Prostate gland (tissue), 2 donors: ENCODE measurements at places on chromosomes 5 and 9. TPM values are rescaled to one million over a fixed set of nuclear protein-coding genes. Genes with fewer than 3 reads are reported as not detected.

DNA sequence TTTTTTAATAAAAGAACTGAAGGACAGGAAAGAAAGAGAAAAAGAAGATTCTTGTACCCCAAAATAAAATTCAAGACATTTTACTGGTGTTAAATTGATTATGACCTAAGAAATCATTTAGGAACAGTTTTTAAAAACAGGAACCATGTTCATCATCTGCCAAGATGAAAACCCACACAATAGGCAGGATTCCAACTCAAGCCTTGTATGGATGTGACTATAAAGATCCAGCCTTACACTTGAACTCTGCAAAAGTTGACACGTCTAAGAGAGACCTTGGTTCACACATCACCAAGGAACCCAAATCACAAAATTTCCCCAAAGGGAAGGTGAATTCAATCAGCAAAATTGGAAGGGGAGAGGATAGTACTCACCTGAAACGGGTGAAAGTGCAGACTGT is 82.6 kb downstream of the SMIM23 start:
- no peak for DNase-seq

DNA sequence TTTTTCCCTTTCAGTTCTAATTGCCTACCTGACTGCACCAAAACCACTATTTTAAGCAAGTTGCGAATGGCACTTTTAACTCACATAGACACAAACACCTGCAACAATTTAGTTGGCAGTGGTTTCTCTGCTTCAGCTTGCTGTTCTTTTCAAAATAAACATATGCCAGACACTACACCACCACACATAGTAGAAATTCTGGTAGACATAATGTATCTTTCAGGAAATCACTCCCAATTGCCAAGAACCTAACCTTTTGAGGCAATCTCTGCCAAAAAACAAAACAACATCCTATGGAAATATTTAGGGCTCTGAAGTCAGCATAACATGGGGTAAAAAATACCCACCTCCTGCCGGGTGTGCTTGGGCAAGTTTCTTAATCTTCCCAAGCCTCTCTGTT is 27.7 kb downstream of the GLIS3 start:
- no peak for DNase-seq

DNA sequence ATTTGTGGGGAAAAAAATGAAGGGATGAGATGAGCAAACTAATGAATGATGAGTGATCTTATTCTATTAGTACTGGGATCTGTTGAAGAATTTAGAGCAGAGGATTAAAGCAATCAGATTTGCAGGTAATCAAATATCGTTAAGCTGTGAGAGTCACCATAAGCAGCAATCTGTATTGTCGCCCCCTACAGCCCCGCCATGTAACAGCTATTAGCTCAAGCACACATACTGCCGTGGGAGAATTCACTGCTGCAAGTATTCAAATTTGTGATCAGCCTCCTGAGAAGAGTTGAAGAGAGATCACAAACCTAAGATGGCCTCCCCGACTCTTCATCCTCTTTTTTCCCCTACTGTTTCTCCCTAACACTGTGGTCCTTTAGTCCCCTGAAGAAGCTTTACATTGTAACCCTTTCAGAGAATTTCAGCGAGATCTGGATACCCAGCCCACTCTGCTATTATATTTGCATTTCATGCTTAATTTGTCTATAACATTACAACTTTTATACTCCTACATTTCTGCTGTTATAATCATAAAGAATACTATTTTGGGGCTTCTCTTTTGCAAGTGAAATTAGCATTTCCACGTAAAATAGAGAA is 28.5 kb upstream of the PHF24 start:
- no peak for DNase-seq

- peak; percentile 52 for DNase-seq
Measured at GRCh38 chr5:114360816-114361723, 800 bp upstream of the KCNN2 start.

DNA sequence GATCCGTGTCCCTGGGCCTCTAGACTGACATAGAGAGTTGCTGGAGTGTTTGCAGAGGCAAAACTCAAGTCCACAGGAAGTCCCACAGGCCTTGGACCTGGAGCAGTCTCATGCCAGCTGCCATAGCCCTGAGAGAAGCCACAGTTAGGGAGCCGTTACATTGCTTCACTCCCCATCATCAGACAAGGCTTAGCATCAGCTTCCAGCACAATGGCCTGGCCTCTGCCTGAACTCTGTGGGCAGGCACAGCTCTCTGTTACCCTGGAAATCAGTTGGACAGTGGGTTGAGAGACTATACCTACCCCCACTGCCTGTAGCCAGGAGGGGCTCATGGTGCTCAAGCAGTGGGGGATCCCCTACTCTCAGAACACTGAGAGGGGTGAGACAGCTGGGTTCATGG is 16.2 kb upstream of the C9orf72 start:
- no peak for DNase-seq

- no peak for DNase-seq
Measured at GRCh38 chr5:124333298-124333979, 413.0 kb downstream of the ZNF608 start.

GRCh38 chr5:69083412-69083811 is 10.4 kb upstream of the SLC30A5 start:
- DNase-seq = no peak

- DNase-seq = no peak
Measured at GRCh38 chr5:121497176-121497575, 354.5 kb upstream of the FTMT start.

DNA sequence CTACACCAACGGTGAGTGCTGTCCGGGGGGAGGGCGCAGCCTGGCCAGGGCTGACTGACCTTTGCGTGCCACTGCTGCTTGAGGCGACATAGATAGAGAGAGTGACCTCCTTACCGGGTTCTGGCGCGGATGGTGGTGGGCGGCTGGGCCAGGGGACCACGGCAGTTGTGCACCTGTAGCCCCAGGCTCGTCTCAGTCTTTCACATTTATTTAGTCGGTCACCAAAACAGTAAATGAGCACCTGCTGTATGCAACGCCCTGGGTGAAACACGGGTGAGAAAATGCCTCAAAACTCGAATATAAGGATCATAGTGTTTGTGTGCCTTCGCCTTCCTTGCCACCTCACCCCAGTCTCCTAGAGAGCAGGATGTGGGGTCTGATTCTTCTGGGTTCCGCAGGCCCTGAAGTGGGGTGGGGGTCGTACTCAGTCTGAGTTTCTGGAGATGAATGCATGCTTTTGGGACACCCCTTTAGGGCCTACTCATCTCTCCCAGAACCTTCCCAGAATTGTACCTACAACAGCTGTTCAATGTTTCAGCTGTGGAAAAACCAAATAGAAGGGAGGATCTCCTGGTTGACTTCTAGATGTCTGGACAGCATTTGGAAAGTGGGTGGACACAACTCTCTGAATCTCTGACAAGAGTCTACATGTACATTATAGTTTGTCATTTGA is 714 bp downstream of the SEC24A start:
- no peak for DNase-seq

GRCh38 chr9:682633-683508 is 158.6 kb upstream of the DMRT1 start:
- DNase-seq = no peak

DNA sequence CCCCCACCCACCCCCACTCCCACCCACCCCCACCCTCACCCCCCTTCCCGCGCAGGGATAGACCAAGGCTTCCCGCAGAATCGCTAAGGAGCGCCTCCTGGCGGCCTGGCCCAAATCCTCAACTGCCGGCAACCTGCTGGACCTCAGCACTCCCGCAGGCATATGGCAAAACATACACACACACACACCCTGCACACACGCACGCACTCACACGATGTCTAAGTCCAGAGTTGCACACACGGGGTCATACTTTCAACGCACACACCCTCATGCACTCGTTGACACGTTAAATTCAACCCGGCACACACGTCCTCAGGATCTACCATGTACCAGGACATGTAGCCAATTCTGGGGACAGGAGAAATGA is 1.7 kb downstream of the CPLX2 start:
- DNase-seq = no peak

GRCh38 chr5:124823380-124823779 is 76.9 kb upstream of the ZNF608 start:
- DNase-seq = no peak

GRCh38 chr5:147855774-147856069 is 22.8 kb upstream of the SCGB3A2 start:
- no peak for DNase-seq

DNA sequence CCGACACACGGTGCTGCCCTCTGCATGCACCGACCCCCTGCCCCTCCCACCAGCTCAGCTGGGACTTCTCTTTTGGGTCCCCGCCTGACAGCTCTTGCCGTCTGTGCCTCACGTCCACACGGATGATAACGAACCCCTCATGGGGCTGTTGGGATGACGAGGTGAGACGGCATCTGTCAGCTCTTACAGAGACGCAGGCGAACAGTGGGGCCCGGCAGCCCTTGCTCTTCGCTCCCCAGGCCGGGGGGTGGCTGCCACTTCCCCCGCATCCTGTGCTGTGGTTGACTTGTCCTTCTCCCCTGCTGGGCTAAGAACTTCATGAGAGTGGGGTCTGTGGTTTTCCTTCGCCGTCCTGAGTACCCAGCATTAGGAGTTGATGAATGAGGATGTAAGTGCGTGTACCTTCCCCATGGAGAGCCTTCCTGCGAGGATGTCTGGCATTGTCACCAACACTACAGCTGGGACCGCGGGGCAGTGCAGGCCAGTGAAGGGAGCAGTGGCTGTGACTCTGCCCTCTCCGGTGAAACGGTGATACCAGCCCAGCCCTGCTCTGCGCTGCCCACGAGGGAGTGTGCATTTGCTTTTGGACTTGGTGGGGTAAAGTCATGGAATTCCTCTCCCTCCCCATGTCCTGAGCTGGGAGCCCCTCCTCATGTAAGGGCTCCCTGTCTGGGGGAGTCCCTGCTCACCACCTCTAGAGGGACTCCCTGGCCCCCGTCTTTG is 23.2 kb downstream of the HK3 start:
- DNase-seq = no peak

DNA sequence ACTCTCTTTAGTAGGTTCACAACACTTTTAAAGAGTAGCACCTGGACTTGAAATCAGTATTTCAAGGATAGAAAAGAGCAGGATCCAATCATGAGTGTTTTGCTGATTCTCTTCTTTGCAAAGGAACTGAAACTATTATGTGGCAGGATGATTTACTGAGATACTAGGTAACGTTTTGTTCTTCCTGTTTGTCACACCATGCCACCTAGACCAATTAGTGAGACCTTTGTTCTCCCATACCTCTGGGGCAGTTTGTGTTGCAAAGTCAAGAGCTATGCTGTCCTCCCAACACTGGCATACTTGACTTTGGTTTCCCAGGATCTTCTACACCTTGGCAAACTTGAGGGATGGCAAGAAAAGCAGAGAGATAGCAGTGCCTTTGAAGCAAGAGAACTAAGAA is 43.4 kb downstream of the PPP1R2B start:
- DNase-seq = no peak

DNA sequence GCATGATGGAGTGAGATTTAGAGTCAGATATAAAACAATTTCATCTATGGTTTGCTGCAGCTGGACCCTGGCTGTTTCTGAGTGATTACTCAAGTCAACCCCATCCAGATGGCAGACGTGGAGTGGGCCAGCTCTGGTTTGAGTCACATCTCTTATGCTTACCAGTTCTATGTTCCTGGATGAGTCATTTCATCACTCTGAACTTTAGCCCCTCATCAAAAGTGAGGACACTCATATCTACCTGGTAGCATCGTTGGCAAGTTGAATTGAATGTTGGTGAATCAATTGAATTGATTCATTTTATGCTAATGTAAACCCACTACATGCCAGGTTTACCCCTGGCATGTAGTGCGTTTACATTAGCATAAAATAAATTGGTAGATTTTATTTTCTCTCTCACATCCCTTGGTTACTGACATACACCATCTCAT is 176.4 kb downstream of the FGF18 start:
- no peak for DNase-seq

DNA sequence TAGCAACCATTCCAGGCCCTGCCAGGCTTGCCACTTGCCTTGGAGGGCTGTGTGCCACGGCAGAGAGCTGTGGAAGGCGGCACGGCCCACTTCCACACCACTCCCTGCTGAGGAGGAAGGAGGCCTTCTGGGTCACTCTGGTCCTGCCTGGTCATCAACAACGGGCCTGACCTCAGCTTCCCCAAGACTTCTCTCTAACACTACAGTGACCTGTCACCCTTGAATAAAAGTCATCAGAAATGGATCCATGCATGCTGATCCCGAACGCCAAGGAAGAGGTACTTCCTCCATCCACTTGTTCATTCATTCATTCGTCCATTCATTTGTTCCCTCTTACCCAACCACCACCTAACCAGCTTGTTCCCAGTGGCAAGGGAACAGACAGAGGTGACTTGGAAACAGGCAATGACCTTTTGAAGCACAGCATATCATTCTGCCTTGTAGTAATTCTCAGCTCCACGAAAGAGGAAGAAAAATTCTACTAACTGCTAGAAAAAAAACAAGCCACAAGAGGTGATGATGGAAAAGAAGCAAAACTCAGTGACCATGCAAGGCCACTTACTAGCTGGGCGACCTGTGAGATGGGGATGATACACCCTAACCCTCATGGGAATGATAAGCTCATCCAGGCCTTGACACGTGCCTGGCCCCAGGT is 58.6 kb downstream of the STK10 start:
- DNase-seq = no peak

DNA sequence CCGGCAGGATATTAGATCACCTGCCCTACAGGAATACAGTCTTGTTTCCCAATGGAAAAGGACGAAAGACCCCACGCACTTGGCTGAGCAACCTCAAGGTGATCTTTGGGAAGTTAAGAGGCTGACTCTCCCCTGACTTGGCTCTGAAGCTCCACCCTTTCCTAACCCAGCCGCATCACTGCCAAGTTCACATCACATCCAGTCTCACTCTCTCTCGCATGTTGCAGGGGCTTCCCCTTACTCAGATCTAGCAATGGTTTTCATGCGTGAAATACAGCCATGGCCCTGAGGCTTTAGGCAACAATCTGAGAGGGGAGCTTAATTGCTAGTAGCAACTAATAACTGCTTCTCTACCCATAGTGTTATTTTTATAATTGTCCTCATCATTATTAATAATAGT is 211.6 kb downstream of the DOCK8 start:
- DNase-seq = no peak

- peak; percentile 36 for DNase-seq
Measured at GRCh38 chr5:152218694-152219093, 186.4 kb downstream of the NMUR2 start.

- DNase-seq = no peak
Measured at GRCh38 chr9:86575825-86576525, 221.8 kb upstream of the TUT7 start.

DNA sequence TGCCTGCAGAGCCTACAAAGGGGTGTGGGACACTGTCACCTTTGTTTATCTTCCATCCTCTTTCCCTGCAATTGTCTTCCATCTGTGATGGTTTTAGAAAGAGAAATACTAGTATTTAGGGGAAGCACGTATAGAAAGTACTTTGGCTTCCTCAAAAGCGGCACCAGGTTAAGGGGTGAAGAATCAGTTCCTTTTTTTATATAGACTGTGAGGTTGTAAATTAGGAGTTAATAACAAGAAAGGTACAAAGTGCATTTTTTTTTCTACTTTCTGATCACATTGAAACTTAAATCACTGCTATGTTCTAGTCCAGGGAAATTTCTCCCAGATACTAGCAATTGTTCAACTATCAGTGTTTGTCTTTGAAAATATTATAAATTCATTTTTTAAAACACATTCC is 219.3 kb downstream of the CEMIP2 start:
- no peak for DNase-seq

- peak; percentile 86 for DNase-seq
Measured at GRCh38 chr9:6007058-6007769, 8.2 kb downstream of the RANBP6 start.

The TGFBI gene
- total RNA-seq = 17.9 TPM

The SLC6A3 gene
- total RNA-seq = 4.6 TPM

The ADGRD2 gene
- 1.0 TPM for total RNA-seq

The BTNL9 gene
- 13.0 TPM for total RNA-seq

The TMEM252 gene
- not detected for total RNA-seq

The GAPVD1 gene
- 34.4 TPM for total RNA-seq
